ENCODE measurements at places on chromosomes 5 and 9.

DNA sequence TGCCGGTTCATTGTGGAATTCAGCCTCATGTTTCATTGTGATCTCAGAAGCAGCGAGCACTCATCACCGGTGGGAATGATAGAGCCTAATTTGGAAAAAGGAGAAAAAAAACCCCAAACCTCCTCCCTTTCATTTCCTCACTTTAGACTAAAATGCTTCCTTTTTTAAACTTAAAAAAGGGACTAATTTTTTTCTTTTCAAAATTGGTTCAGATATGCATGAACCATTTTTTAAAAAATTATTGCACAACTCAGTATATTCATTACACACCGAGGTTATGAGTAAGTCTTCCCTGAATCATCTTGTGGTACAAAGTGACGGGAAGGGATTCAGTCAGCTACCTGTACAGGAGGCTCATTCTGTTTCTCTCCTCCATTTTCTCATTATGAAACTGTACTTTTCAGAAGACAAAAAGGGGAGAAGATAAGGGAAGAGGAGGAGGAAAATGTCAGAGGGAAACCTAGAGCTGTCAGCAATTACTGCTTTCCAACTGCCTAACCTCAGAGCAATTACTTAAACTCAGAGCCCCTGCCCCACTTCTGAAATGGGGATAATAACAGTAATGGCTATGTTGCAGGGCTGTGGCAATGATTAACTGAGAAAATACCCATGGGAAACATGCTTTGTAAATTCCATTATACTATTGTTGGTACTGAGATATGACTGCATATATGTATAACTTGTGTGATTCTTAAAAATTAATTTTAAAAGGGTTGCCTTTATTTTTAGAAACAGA is 24.0 kb downstream of the GALNT10 start:
- no peak for DNase-seq

GRCh38 chr9:136327304-136327974 is at the start of gene GPSM1:
TSS of gene GPSM1 (plus strand) at chr9:136327539. CDS start at chr9:136327696, 157 bp downstream.
- no peak for DNase-seq

DNA sequence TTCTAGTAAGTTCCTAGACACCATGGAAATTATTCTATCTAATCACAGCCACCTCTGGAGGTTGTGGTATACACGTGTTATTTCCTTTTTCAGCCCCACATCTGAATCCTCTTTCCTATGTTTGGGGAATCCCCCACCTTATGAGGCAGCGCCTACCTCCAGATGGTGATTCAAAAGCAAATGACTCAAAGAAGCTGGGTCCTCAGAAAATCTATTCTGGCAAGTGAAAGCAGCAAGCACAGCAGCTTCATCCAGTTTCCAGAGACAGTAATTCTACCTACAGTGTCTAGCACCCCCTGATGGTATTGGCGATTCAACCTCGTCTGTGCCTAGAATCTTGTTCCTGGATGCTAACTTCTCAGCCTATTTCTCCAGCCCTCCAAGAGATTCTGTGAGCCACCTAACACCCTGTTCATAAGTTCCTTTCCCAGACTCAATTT is 43.0 kb downstream of the STRBP start:
- peak; percentile 18 for DNase-seq

DNA sequence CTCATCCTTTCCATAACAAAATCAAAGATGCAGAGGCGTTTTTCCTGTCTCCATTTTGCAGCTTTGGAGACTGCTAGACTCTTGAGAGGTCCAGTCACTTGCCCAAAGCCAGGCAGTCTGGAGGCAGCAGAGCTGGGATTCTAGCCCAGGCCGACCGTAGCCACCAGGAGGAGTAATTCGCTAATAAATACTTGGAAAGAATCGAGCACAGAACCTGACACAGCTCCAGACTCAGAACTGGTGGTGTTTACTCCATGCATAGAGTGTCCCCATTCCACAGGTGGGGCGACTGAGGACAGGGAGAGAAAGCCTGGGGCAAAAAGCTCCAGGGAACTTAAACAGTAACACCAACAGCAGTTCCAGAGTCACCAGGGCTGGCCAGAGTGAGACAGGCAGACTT is 10.7 kb upstream of the CERCAM start:
- no peak for DNase-seq

DNA sequence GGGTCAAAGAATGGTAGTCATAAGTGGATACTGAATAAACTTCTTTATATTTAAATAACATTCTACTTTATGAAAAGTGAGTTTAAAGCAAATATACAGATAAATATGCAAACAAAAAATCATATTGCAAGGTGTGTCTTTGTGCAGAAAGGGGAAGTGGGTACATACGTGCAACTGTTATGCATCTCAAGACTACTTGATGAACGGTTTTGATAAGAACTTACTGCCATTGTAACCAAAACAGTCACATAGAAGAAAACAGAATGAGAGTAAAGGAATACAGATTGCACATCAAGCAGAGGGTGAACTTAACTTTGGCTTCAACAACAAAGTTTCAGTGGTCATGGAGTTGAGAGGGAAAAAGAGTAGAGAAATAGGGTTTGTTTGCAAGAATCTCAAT is 9.9 kb downstream of the CAMK4 start:
- DNase-seq, result no peak

DNA sequence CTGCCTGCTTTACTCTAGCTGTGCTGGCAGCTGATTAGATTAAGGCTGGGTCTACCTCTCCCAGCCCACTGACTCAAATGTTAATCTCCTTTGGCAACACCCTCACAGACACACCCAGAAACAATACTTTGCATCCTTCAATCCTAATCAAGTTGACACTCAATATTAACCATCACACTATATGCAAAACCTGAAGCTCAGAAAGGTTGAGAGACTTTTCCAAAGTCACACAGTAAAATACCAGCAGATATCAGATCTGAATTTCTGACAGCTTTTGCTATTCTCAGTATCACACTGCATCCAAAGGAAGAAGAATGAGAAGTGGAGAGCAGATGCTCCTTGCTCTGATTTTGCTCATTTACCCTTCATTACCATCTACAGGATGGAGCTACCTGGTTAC is 114.9 kb upstream of the RANBP3L start:
- no peak for DNase-seq

GRCh38 chr9:93020151-93020550 is 38.4 kb upstream of the SUSD3 start:
- no peak for DNase-seq

DNA sequence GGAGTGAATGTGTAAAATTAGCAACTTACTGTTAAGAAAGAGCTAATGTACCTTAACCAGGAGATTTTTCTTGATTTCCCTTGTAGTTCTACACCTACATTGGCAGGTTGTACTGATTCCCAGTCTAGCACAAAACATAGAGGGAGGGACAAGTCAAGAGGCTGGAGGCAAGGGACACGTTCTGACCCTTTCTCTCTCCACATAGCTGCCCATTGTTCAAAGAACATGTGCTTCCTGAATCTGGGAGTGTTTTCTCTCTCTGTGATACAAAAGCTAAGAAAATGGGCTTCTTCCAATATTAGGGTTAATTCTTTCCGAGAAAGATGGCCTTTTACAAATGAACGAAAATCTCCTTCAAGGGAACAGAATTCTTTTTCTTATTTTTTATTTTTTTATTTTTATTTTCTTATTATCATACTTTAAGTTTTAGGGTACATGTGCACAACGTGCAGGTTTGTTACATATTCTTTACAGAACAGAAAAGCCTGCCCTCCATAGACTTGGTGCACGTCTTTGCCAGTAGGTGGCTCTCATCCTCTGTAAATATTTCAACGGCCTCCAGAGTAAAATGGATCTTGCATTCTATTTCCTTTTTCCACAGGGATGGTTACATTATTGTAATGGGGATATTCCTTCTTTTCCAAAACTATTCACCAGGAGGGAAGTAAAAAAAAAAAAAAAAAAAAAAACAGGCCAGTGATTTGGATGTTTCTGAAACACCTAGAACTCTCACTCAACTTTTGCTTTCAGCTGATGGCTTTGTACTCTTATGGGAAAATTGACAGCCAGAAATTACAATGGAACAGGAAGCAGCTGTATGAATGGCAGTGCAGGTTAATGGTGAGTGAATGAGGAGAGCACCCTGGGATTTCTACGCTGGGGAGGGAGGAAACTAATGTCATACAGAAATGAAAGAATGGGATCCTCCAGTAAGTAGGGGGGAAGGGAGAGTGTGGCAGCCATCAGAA is 13.1 kb upstream of the IFNA5 start:
- DNase-seq, result no peak

- DNase-seq, result no peak
Observed at GRCh38 chr9:27168496-27168895, 59.5 kb downstream of the TEK start.

- DNase-seq, result no peak
Observed at GRCh38 chr5:118888556-118888955, 99.8 kb downstream of the DTWD2 start.

DNA sequence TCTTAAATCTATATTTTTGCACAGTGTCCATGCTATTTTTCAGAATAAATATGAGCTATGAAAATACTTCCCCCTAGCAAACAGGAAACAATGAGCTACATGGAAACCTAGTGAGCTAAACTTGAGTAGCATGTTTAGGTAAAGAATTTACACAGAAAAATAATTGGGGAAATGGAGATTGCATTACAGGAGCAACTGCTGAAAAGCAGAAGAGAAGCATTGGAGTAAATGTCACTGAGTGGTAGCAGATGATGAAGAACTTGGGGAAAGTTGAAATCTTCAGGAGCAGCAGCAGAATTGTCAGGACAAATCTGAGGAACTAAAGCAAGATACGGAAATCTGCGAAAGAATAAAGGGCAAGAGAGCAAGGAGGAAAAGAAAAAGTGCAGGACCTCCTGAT is 610.3 kb downstream of the TLE1 start:
- no peak for DNase-seq

- no peak for DNase-seq
Observed at GRCh38 chr9:127989094-127989493, 8.3 kb upstream of the EEIG1 start.

GRCh38 chr9:124761710-124762109 is 9.4 kb downstream of the NR6A1 start:
- DNase-seq, result no peak

DNA sequence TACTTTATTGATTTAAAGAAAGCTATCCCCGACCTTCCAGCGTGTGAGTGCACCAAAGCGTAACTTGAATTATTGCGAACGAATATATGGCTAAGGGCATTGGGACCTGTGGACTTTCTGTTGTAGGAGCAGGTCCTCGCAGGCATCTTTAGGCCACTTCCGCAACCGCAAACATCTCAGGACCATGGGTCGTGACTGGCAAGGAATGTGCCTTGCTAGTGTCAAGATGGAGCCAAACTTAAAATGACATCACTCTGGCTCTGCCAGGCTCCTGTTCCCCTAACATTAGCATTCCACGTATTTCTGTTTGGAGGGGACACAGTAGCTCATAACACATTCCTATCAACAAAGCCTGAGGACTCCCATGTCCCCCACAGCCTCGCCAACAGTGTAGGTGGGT is 44.1 kb upstream of the OLFM1 start:
- DNase-seq, result no peak

Data from stimulated activated CD8-positive, alpha-beta memory T cell treated with anti-CD3 and anti-CD28 coated beads, Interleukin-15, amount 100 ng/mL, for 4 hours (primary cell).